AML-193 (cell line): ENCODE measurements at places on chromosomes 2 and 18.

DNA sequence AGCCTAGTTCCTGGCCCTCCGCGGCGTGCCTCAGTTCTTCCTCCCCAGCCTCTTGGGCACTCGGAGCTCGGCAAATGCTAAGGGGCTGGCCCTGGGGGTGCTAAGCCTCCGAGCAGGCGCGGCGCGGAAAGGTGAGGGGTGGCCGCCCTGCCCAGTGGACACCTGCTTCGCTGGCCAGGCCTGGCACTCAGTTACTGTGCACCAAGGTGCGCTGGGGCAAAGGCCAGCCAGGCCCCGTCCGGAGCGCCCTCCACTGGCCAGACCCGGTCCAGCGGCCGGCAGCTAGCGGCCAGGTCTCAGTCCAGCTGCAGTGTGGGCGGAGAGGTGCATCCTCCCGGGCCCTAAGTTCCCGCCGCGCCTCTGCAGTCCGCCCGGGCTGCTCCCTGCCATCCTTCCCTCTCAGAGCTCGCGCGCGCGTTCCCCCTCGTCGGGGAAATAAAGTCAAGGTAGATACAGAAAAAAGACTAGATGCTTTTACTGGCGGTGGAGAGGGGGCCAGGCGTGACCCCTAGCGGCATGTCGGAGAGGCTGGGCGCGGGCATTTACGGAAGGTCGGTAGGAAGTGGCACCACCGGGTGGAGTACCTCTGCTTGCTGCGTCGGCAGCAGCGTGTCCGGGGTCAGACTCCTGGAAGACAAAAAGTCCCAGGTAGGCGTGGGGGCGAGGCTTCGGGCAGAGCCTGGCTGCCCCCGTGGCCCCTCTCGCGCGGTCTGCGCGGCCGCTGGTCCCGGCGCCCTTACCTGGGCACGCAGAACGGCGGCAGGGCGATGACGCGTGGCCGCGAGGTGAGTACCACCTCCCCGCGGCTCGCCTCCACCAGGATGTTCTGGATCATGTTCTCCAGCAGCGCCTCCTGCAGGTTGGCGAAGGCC lies 9.4 kb upstream of the CRYBA2 start:
- no peak for DNase-seq

DNA sequence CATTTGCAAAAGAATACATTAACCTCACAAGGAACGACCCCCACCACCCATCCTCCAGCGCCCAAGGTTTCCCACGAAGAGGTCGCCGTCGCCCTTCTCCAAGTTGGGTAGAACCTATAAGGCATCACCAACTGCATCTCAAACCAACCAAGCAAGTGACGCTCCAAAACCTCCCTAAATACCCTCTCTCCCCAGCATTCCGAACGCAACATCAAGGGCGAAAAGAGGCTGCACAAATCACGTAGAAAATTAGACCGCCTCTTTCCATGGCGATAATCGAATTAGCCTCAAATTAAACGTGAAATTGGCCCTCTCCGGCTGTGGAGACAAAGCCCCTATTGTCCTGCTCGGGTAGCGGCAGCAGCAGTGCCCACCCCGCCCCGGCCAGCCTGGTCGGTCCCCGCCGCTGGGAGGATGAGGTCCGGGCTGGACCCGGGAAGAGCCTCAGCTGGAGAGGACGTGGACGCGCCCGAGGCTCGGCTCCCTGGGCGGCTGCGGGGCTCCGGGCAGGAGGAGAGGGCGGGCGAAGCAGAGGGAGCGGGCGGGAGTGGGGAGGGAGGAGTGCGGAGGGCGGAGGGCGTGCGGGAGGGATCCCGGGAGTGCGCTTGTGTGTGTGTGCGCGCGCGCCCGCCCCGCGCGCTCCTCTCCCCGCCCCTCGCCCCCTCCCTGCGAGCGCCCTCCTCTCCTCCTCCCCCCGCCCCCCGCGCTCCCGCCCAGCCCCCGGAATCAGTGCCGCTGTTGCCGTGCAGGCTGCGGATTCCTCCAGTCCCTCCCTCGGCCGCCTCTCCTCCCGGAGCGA lies at the start of gene SPTBN1:
TSS of gene SPTBN1 (plus strand) at position 765 of the 799 bp plus-strand sequence. CDS start 70,092 bp downstream, outside the sequence.
- no peak for DNase-seq

DNA sequence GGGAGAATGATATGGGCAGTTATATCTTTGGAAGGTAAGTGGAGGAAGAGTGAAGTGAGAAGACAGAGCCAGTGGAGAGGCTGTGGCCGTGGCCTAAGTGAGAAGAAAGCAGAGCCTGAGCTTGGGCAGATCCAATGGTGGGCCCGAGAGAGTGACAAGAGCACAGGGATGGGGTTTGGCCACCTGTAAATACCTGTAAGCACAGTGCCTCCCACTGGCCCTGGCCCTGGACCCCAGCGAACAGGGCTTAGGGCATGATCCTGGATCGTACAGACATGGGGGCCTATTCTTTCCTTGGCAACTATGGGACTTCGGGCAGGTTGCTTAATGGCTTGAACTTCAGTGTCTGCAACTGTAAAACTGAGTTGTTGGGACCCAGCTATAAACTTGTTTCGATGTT lies 44.1 kb downstream of the MTCL1 start:
- no peak for DNase-seq

DNA sequence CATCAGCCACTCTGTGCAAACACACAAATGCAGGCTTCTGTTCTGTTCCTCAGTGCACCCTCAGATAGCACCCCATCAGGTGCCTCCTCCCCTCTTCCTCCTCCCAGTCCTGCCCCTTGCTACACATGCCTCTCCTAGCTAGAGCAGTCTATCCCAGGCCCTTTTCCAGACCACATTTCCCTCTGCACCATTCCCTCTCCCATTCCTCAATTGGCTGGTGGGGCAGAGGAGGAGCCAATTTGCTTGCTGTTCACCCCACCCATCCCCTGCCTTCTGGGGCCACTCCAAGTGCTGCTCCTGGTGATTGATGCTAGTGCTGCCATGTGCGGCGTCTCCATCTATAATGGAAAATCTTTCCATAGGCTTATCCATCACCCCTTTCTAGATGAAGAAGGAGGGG lies 5.4 kb downstream of the CFAP65 start:
- DNase-seq, result no peak

- no peak for DNase-seq
These were observed 769 bp downstream of the FKBP1B start for GRCh38 chr2:24050041-24050979.

- DNase-seq, result no peak
These were observed 1.4 kb upstream of the GAD1 start for GRCh38 chr2:170815311-170815710.

- no peak for DNase-seq
These were observed 1.1 kb downstream of the MAP2 start for GRCh38 chr2:209424781-209425470.

DNA sequence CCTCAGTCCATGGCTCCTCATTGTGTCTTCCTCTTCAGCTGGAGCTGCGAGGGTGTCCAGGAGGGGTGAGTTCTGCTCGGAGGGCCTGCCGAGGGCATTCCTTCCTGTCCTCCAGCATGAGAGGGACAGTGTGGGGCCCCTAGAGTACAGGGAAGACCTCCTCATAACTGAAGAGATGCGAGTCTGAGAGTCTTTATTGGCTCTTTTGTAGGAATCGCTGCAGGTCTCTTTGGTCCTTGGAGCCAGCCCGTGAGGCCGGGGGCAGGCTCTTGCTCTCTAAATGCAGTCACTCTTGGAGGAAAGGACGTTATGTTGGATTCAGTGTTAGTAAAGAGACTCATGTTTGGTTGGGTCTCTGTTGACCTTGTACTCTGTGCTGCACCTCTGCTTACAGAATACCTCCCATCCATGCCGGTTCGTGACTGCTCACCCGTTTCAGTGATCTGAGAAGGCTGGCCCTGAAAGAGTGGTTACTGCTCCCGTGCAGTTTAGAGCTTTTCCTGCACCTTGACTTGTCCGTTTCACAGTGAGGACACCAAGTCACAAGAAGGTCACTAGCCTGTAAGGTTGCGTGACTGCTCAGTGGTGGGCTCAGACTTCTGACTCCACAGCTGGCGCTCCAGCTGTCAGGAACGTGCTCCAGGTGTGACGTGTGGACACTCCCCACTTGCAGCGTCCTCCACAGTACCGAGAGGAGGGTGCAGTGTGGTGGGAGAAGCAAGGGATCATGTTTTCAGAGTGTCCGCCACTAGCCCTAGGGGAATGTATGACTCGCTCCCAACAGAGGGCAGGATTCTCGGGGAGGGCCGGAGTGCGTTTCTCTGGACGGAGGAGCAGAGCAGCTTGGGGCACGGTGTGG lies 7.8 kb downstream of the ATG4B start:
- no peak for DNase-seq

GRCh38 chr2:170086751-170087412 lies 91.1 kb upstream of the MYO3B start:
- DNase-seq, result peak; percentile 7

DNA sequence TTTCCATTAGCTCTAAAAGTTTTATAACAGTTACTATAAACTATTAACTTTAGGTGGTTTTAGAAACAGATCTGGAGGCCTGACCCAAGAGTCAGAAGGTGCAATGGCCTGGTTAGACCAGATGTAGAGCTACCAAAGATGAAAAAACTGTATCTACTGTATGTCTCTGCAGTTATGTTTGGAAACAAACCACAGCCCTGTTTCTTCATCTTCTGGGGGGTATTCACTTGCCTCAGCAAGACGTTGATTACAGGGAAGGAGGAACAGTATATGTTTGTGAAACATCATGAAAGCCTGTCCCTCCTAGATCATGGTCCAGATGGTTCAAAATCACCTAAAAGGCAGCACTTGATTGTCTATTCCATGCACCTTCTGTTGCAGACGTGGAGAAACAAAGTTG lies 220.2 kb downstream of the SUCLG1 start:
- DNase-seq, result no peak

GRCh38 chr2:86224645-86225355 lies 25.5 kb downstream of the MRPL35 start:
- DNase-seq, result no peak

GRCh38 chr2:33322612-33323011 lies 153.8 kb upstream of the RASGRP3 start:
- DNase-seq, result no peak

GRCh38 chr2:9749546-9750223 lies 93.6 kb upstream of the TAF1B start:
- DNase-seq, result no peak

- DNase-seq, result no peak
These were observed 88.7 kb downstream of the HDAC4 start for GRCh38 chr2:239312081-239312511.

DNA sequence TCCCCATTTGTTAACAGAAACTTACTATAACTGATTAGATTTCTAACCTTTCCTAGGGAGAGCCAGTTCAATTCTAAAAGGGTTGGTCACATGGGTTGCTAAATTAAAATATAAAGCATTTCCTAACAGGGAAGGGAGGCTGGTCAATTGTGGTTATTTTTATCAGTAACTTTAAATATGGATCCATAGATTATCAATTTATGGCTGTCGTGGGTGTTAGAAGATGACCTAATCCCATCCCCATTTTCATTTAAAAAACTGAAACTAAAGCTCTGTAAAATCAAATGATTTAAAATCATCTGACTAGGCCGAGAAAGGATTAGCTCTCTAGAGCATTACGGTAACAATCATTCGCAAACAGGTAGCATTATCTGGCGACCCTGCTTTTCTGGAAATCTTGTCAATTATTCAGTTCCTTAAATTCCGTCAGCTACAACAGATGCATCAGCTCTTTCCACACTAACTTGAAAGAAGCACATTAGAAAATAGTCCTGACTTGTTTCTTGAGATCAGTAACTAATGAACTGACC lies 953 bp upstream of the HNRNPA3 start:
- no peak for DNase-seq

DNA sequence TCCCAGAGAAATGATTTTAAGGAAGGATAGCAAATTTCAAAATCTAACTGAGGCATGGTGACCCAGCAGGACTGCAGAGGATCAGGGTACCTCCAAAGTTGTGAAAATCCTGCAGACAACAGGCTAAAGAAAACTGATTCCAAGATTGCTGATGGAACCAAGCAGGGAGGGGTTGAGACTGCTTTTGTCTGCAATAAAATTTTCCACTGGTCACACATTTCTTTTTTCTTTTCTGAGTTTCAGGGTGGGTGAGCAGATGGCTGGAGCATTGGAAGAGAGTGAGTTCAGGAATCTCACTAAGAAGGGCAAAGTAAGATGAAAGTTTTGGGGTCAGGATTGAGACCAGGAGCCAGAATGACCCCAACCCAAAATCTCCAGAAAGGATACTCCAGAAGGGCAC lies 321.0 kb downstream of the TNS1 start:
- no peak for DNase-seq

DNA sequence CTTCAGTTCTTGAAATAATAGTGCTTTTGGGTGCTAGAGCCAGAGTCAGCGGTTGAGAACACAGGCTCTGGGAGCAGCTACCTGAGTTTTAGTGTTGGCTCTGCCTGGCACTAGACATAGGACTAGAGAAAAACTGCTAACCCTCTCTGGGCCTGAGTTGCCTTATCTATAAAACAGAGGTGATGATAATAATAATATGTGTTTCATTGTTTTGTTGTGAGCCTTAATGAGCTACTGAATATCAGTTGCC lies 391.7 kb downstream of the PTPRM start:
- no peak for DNase-seq

GRCh38 chr2:69177063-69177771 lies 164.2 kb downstream of the ANTXR1 start:
- peak; percentile 70 for DNase-seq

DNA sequence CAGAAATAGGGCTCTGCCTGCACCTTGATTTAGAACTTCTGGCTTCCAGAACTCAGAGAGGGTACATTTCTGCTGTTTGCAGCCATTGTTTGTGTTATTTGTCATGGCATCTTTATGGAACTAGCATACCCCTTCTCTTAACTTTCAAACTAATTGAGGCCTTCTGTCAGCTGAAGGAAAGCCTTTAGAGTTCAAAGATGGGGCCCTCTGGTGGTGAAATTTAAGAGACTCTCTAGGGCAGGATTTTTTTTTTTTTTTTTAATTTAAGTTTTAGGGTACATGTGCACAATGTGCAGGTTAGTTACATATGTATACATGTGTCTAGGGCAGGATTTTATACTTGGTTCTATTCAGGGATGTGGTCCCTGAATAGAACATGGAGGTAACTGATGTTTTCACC lies 260.6 kb upstream of the LINC00305 start:
- peak; percentile 55 for DNase-seq

- no peak for DNase-seq
These were observed 402.3 kb downstream of the TGIF1 start for GRCh38 chr18:3852321-3852720.
